ENCODE measurements at places on chromosomes 2 and 18.

- DNase-seq, result peak; percentile 10
Observed at GRCh38 chr2:12032398-12032797, 286.0 kb downstream of the LPIN1 start.

DNA sequence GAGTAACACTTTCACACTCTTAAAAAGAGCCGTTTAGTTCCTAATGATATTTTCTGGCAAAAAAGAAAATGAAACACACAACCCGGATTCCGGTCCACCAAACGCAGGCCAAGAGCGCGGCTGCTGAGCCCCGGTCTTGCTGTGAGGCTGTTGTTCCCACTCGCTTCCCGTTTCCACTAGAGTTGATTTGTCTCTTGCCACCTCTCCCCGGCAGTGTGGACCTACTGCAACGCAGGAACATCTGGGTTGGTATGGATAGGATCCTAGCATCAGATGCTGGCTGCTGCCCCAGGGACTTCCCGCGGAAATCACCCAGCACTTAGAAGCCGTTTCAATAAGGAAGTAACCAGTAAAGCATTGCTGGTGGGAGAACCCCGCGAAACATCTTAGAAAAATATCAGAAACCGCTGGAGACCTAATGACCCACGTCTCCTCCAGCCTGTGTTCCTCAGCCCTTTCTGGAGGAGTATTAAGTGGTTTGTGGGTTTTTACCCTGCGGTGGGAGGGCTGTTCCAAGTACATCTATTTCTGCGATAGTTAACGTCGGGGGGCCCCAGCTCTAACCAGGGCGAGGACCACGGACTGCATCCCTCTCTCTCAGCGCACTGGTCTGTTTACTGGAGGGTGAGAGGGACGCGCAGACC is 939 bp downstream of the DOCK10 start:
- DNase-seq, result no peak

DNA sequence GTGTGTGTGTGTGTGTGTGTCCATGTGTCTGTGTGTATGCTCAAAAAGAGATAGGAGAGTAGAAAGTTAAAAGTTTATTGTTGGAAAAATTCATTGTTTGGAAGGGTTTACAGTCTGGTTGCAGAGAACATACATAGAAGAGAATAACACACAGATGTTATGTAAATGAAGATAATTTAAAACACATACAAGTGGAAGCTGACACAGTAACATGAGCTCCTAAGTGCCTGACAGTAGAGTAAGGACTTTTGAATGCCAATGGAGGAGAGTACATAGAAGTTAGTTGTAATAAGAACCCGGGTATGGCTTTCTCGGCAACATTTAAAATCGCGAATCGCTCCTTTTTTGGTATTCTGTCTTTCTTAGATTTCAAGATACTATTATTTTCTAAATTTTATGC is 137.0 kb upstream of the FANCL start:
- DNase-seq, result no peak

- DNase-seq, result peak; percentile 45
Observed at GRCh38 chr18:76491776-76492668, 3.0 kb downstream of the ZNF516 start.

- no peak for DNase-seq
Observed at GRCh38 chr2:226609366-226609765, 190.3 kb downstream of the IRS1 start.

DNA sequence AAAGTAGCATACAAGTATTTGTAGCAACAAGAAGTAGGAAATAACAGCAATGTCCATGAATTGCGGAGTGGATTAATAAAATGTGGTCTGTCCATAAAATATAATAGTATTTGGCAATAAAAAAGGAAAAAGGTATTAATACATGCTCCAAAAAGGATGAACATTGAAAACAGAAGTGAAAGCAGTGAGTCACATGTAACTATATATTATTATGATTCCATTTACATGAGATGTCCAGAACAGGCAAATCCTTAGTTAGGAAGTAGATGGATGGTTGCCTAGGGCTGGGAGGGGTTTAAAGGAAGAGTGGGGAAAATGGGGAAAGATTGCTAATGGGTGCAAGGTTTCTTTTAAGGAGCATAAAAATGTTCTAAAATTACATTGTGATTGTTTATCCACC is 44.5 kb downstream of the CCDC74A start:
- DNase-seq, result no peak

GRCh38 chr2:102615620-102616436 is 3.5 kb upstream of the SLC9A2 start:
- peak; percentile 10 for DNase-seq

- DNase-seq, result no peak
Observed at GRCh38 chr2:241949736-241950412, 80.3 kb downstream of the RTP5 start.

DNA sequence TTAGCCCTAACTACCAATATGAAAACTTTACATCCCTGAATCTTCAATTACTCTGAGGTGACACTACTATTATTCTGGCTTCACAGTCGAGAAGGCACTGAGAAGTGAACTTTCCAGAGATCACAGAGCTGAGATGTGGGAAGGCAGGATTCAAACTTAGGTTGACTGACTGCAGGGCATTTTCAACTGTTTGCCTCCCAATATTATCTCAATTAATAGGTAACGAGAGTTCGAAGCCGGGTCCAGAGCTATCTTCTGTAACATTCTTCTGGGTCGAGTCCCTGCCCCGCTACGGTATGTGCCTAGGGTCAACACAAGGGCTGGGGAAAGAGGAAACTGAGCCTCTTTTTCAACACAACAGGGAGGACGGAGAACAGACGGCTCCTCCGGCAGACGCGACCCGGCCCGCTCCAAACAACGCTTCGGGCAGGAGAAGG is 740 bp downstream of the CHMP3 start:
- no peak for DNase-seq

GRCh38 chr2:190802626-190803209 is 77.9 kb upstream of the GLS start:
- no peak for DNase-seq

DNA sequence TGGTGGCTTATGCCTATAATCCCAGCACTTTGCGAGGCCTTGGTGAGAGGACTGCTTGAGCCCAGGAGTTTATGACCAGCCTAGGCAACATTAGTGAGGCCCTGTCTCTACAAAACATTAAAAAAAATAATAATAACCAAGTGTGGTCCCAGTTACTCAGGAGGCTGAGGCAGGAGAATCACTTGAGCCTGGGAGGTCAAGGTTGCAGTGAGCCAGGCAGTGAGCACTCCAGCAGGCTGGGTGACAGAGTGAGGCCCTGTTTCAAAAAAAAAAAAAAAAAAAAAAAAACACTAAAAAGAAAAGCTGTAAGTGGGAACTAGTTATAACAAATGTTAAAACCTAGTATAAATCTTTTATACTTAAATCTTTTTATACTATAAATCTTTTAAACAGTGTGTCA is 146.2 kb upstream of the ITGA4 start:
- DNase-seq, result no peak

GRCh38 chr2:204967199-204967960 is 422.1 kb downstream of the PARD3B start:
- no peak for DNase-seq

- DNase-seq, result no peak
Observed at GRCh38 chr2:225070811-225071210, 28.5 kb upstream of the DOCK10 start.

- no peak for DNase-seq
Observed at GRCh38 chr2:33785201-33786106, 186.4 kb upstream of the FAM98A start.

DNA sequence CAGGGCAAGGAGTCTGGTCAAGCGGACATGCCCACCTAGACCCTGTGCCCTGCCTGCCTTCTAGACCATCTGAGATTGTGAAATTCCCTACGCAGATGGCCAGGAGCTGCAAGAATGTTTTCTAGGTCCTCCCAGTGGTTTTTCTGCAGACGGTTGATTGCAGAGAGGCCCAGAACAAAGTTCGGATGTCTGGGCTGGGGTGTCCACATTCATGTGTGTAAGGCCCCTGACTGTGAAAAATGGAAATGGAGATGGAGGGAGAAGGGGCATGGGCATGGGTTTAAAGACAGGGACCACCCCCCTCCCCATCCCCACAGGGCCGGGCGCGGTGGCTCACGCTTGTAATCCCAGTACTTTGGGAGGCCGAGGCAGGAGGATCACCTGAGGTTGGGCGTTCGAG is 11.8 kb downstream of the ARHGAP25 start:
- no peak for DNase-seq

DNA sequence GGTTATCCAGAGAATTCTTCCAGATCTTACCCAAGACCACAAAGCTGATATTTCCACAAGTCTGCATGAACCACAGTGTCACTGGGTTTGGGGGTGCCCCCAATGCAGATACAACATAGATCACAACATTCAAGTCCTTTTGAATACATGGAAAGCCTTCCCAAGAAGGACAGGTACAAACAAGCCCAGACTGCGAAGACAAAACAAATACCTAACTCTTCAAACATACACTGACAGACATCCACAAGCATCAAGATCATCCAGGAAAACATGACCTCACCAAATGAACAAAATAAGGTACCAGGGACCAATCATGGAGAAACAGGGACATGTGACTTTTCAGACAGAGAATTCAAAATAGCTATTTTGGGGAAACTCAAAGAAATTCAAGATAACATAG is 93.1 kb downstream of the MDH1 start:
- no peak for DNase-seq

DNA sequence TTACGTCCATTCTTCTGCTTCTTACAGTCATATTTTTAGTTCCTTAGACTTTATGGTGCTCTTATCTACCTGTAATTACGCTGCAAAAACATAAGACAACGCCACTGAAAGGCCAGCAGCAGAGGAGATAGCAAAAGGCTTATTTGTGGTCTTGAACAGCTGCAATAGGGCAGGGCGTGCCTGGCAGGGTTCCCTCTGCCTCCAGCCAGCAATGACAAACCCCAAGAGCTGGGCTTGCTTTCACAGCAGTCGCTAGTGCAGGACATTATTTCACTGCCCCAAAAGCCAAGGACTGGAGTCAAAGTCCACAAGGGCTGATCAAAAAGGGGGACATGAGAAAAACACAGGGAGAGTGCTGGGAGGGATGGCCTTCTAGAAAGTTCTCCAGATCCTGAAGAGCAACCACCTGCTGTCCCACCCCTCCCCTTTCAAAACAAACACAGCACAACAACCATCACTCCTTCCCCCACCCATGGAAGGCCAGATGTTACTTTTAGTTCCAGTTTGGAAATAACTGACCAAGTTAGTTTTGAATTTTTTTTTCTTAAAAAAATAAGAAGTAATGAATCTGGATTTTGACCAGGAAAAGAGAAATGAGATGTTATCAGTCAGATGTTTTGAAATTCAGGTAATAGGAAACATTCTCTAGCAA is 127.8 kb downstream of the RBMS1 start:
- no peak for DNase-seq

GRCh38 chr2:27829791-27830190 is 58.3 kb downstream of the MRPL33 start:
- DNase-seq, result no peak

GRCh38 chr2:36547906-36548305 is 50.1 kb downstream of the FEZ2 start:
- no peak for DNase-seq

- DNase-seq, result no peak
Observed at GRCh38 chr18:61869636-61870035, 23.2 kb downstream of the RNF152 start.

DNA sequence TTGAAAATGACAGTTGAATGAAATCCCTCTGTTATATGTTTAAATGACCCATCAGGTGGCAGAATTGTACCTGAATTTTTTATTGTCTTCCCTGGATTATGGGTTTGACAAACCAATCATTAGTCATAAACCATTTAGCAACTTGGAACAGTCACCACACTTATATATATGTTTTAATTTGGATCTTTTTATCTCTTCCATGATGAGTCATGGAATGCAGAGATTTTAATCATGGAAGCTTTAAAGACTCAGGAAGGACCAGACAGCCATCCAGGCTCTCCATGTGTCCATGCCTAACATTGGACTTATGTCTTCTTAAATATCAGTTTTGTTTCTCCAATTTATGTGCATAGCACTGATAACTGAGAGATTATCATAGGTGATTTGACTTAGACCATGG is 188.3 kb upstream of the ZSWIM2 start:
- DNase-seq, result peak; percentile 10

DNA sequence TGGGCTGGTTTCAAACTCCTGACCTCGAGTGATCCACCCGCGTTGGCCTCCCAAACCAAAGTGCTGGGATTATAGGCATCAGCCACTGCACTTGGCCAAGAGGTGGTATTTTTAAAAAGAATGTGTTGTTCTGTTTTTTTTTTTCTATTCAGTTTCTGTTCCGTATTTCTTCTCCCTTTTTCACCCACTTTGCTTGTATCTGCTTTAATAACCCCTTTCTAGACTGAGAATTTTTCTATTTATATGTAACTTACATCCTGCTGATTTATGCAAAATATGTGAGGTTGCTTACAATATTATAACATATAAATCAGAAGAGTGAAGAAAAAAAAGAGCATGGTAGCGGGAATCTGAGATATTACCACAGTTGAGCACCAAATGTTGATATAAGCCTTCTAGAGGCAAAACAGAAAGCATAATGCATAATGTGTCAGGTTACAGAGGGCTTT is 17.2 kb upstream of the LYPD6B start:
- DNase-seq, result no peak

- DNase-seq, result no peak
Observed at GRCh38 chr2:170030040-170030439, 147.9 kb upstream of the MYO3B start.

- DNase-seq, result no peak
Observed at GRCh38 chr2:224222974-224223373, 178.9 kb downstream of the FAM124B start.

DNA sequence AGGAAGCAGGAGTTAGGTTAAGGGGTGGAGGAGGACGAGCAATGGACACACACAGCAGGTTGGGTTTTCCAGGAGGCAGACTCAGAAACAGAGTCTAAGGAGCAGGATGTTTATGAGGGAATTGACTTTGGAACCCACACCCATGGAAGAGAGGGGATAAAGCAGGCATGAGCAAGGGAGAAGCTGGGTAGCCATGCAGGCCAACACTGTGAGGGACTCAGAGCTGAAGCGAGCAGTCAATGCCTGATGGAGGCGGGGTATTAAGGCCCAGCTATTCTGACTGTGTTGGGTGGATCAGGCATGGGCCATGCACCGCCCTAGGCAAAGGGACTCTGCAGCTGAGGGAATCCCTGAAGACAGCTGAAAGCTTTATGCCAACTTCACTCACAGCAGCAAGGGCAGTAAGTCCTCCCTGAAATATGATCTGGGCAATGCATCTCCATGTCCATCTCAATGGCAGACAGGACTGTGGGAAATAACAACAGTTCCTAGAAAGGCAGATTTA is 37.6 kb downstream of the TEX51 start:
- no peak for DNase-seq

All from NCI-H1417 (cell line).